ENCODE measurements at places on chromosomes 1 and 21.

DNA sequence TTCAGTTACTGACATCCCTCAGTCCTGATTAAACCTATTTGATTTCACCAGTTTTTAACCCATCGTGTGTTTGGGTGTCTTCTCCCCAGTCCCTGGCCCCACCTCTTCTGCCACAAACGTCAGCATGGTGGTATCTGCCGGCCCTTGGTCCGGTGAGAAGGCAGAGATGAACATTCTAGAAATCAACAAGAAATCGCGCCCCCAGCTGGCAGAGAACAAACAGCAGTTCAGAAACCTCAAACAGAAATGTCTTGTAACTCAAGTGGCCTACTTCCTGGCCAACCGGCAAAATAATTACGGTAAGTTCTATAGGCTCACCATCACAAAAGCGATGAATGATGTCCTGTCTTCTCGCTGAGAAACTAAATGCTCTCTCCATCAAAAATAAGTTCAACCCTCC is 28.7 kb downstream of the NBPF3 start:
- DNase-seq = no peak

- DNase-seq = no peak
Measured at GRCh38 chr1:77263708-77264107, 18.1 kb upstream of the AK5 start.

DNA sequence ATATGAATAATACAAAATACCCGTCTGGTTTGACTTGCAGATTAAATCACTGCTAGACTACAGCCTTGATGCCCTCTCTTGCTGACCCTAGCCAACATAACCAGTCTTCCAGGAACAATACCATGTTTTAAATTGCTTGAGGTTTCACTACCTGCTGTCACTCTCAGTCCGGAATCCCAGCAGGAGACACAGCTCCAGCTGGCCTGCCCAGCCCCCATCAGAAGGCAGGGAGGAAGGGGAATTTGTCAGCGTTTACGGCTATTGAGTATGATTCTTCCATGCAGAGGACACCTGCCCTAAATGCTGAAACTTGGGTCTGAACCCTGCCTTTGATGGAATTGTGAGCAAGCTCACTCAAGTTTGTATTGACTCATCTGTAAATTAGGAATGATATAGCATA is 33.0 kb downstream of the ZNF496 start:
- no peak for DNase-seq

- no peak for DNase-seq
Measured at GRCh38 chr1:185861630-185862029, 127.4 kb downstream of the HMCN1 start.

DNA sequence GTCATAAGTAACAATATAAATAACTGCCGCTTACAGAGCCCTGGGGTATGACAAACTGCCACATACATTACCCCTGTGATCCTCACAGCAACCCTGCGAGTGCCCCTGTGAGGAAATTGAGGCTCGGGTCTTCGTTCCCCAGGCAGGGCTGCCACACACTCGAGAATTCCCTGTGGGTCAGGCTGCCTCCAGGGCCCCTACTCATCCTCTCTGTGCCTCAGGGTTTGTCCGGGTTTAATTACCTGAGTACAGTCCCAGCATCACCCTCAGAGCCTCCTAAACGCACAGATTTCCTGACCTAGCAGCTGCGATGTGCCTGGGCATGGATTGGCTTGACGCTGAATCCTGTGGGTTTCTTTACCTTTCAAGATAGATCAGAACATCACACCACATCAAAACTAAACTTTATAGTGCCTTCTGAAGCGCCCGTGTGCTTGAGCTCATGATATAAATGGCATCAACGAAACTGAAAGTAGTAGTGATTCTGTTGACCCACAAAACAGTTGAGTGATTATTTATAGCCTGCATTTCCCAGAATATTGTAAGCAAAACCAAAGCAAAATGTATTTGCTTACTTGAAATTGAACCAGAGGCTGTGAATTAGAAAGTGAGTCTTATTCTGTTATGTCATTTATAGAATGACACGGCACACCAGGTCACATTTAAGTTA is 14.0 kb downstream of the SLC37A1 start:
- no peak for DNase-seq

GRCh38 chr1:185971688-185972087 is 237.5 kb downstream of the HMCN1 start:
- DNase-seq = no peak

DNA sequence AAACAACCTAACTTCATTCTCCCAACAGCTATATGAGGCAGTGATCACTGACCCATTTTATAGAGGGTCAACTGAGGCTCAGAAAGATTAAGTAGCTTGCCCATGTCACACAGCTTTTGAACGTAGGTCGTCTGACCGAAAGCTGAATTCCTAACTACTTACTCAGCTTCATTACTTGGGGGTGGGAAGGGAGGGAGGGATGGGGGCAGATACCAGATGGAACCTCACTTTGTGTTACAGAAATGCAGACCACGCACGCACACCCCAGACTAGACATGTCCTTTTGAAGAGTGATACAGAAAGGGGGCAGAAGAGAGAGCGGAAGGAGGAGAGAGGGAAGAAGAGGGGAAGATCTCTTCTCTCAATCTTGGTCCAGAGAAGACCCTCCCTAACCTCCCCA is 2.3 kb downstream of the ADGRB2 start:
- no peak for DNase-seq

GRCh38 chr1:7623842-7624241 is 147.3 kb upstream of the VAMP3 start:
- no peak for DNase-seq

Data from activated CD8-positive, alpha-beta memory T cell treated with anti-CD3 and anti-CD28 coated beads for 1 hour (primary cell).